ENCODE measurements at places on chromosomes 5 and 9.
A peak's percentile ranks its signal among the peaks of the same experiment; 100 is the strongest.

- DNase-seq = no peak
Observed at GRCh38 chr9:20002011-20002410, 213.2 kb upstream of the SLC24A2 start.

DNA sequence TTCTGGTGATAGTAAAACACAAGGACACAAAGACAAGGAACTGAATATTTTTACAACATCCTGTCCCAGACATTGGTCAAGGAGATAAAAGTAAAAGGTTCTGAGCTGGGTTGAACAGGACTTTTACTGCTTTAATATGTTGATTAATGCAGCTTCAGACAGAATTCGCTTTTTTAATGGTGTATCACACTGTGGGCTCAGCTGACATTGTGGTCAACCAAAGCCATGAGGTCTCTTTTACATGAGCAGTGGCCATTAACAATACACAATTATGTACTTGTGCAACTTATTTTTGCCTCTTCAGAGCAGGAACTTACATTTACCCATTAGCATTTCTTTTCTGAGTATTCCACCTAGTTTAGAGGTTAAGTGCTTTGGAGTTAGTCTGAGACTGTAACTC lies 22.8 kb upstream of the ERBIN start:
- no peak for DNase-seq

DNA sequence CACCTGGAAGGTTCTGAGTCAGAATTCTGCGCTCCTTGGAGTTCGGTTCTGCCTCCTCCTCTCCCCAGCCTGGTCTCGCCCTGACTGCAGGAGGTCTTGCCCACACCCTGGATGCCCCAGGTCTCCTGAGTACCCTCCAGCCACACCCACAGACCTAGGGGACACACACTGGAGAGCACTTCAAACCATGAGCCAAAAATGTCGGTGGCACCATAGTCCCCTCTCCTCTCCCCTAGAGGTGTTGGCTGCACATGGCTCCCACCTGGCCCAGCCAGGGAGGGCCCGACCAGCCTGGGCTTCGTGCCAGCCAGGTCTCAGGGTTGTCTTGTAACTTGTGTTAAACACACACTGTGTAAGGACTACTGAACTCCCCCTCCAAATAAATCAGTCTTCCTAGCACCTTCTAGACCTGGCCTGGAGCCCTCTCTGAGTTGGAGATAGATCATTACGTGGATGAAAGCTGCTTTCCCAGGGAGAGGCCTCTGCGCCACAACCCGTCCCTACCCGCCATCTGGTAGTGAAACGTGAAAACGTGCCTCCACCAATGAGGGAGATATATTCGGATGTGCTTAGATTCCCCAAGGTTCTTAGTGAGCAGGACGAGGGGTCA lies 49.9 kb upstream of the CTSL start:
- no peak for DNase-seq

GRCh38 chr9:34430843-34431437 lies 27.4 kb downstream of the FAM219A start:
- peak; percentile 91 for DNase-seq

DNA sequence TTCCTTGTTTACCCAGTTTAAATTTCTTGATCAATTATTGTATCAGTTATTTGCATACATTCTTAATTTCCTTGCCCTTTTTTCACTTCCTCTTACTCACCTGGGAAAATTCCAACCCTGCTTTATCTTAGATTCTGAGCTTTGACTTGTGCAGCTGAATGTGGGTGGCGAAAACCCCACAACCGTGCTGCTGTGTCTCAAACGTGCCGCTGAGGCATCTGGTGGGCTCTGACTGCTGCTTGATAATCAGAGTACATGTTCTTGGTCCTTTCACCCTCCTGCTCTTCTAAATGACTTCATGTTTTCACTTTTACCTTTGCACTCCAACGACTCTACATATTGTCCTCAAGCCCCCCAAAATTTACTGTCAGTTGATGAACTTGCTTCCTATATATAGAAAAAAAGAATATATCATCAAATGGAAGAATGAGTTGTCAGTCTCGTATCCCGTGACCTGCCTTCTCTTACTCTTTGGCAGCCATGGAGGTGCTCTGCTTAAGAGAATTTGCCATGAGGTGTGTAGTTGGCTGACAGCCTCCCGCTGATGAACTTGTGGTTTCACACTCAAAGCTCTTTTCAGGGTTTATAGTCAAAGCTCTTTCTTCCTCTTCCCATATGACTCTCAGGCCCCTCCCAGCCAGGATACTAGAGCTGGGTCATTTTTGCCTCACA lies 14.0 kb upstream of the JAK2 start:
- DNase-seq = no peak

- no peak for DNase-seq
Observed at GRCh38 chr9:7318920-7319319, 480.7 kb downstream of the DMAC1 start.

DNA sequence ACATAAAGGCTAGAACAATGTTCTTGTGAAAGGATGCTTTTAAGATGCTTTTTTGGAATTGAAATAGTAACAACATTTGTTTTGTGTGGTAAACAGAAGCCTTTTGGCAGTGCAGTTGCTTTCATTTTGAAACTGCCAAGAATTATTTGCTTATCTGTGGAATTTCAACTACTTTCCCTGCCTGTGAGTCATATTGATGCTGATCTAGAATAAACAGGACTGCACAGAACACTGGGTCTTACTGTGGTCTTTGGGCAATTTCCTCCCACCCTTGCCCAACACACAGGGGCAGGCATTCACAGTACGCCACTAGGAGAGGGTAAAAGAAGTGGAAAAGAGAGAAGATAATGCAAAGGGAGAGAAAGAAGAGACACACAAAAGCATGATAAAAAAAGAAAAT lies 483.7 kb downstream of the ELAVL2 start:
- no peak for DNase-seq

DNA sequence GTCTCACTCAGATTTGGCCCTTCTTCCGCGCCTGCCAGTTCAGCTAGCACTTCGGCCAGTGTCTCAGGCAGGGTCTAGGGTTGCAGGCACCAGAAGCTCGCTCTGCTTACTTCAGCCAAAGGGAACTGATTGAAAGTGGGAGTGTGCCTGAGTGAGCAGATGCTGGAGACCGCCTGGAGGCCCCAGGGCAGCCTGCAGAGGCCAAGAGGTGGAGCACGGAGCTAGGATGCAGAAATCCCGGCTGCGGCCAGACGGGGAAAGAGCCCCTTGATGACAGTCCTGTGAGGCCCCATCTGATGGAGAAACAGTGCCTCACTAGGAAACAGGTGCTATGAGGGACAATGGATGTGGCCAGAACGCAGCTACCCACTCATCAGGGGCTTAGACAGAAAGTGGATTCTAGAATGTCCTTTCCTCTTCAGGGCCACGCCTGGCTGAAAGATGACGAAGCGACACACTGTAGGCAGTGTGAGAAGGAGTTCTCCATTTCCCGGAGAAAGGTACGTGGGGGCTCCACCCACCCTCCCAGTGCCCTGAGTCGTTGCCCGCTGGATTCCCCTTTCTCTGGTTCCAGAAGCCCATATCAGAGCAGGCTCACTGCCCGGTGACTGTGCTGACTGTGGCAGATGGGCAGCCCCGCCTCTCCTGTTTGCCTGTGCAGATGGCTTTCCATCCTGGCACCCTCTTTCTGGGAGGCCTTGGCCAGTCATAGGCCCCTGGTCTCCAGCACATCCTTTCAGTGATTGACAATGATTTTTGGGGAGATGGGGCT lies 16.1 kb downstream of the HNRNPH1 start:
- no peak for DNase-seq

GRCh38 chr5:142845954-142846398 lies 75.8 kb downstream of the ARHGAP26 start:
- DNase-seq = no peak

DNA sequence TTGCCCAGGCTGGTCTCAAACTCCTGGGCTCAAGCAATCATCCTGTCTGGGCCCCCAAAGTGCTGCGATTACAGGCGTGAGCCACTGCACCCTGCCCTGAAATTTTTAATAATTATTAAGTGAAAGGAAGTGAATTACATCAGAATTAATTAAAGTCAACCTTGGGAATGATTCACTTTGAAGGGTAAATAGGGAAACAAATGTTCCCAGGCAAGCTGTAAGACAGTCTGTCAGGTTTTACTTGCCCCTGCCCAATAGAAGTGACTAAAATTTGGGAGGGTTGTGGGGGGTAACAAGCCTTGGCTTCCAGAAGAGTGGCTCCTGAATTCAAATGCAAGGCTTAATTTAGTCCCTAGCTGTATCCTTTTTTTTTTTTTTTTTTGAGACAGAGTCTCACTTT lies 1.3 kb upstream of the LIX1 start:
- DNase-seq = no peak

- DNase-seq = no peak
Observed at GRCh38 chr9:94182532-94182931, 76.6 kb upstream of the ZNF169 start.

- DNase-seq = no peak
Observed at GRCh38 chr5:173326501-173326960, 1.7 kb downstream of the STC2 start.
